ENCODE measurements at places on chromosomes 12 and 14.

- no peak for DNase-seq
Measured at GRCh38 chr14:105148604-105149145, 19.9 kb downstream of the JAG2 start.

GRCh38 chr14:35556548-35556947 lies 22.6 kb downstream of the INSM2 start:
- DNase-seq: no peak

- no peak for DNase-seq
Measured at GRCh38 chr12:62372134-62372533, 94.5 kb upstream of the MON2 start.

GRCh38 chr14:95466506-95466905 lies 49.9 kb downstream of the SYNE3 start:
- DNase-seq: no peak

DNA sequence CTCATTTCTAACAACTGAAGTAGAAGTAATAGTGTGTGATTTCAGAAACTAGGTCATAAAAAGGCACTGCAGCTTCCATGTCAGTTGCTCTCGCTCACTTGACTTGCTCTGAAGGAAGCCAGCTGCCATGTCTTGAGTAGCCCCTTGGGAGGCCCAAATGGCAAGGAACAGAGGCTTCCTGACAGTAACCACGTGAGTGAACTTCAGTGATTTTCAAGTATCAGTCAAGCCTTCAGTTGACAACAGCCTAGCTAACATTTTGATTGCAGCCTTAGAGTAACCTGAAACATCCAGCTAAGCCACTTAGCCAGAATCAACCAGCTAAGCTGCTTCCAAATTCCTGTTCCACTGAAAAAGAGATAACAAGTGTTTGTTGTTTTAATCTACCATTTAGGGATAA lies 26.7 kb downstream of the TOGARAM1 start:
- DNase-seq: no peak

DNA sequence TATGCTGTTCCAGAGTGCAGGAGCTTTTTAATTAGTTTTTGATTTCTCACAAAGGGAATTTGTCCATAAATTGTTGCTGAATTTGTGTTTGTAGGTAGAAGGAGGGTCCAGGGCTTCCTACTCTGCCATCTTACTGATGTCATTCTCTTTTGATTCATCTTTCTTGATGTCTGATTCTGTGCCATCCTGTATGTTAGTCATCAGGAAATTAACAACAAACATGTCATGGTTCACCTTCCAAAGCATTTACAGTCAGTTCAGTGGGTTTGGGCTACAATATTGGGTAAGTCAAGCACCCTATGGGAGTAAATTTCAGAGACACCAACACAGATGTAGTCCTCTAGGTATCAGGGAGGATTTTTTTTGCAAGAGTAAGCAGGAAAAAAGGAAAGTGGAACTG lies 135.2 kb upstream of the SLC38A2 start:
- no peak for DNase-seq

DNA sequence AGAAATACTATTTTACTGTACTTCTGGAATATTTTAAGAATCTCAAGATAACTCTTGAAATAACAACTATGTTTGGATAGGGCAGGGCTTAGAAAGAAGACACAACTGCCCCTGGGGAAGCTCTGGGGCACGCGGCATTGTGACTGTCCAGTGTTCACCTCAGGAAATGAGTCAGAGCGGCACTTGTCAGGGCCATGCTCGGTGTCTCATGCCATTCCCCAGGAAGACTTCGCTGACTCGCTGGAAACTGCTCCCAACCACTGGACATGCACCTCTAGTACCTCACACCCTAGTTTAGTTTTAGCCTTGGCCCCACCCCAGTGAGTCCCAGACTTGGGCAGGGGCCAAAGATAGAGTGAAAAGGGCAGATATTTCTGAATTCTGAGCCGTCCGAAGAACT lies 192.0 kb downstream of the TTC7B start:
- no peak for DNase-seq

GRCh38 chr12:30021051-30021833 lies 237.5 kb upstream of the TMTC1 start:
- no peak for DNase-seq

GRCh38 chr14:65574611-65575010 lies 162.1 kb downstream of the FUT8 start:
- DNase-seq: no peak

DNA sequence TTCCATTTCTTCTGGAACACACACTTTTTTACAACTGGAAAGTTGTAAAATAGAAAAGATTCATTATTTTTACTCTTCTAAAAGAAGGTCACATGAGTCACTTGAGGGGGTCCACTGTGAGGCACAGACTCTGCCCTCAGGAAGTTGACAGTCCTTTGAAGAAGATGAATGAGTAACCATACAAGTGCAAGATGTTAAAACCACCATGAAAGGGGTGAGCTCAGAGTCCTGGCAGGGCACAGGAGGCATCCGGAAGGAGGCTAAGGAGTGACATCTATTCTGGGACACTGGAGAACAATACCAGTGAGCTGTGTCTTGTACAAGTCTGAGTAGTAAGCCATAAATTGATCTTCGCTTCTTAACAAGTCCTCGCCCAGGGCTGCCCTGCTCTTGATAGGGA lies 126.0 kb upstream of the FRMD6 start:
- DNase-seq: no peak

DNA sequence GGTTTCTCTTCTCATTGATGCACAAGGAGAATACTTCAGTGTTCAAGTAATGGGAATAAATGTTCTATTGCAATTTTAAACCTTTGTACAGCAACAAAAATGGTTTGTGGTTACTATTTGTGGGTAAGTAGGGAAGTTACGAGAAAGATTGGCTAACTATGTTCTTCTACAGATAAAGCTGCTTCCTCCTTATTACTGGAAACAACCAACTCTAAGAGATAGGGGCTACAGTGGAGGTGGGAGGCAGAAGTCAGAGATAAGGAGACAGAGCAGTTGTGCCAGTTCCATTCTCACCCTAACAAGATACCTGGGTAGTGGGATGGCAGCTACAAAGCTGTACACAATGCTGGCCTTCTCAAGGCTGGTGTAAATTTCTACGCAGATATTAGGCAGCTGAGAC lies 16.2 kb downstream of the NOXRED1 start:
- no peak for DNase-seq

DNA sequence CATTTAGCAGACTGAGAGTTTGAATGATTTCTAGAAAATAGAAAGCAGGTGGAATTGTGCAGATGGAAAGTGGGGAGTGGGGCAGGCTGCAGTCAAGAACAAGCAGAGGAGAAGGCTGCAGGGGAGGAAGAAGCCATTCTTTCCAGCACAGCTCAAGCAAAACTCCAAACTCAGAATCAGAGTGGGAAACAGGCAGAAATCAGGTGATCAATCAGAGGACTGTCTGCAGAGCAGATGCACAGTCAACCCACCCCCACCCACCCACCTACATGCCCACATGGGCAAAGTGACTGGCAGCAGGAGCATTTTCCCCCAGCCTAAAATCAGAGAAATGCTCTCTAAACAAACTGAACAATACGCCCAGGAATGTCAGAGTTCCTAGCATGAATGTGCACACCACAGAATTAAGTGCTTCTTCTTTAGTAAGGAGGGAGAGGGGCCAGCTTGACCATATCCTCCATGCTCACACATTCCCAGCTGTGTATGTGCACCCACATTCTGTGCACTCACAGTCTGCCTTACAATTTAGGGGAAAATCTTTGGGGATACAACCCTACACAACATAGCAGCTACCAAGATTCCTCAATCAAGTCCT lies 194.1 kb upstream of the PLEKHA5 start:
- DNase-seq: no peak

- no peak for DNase-seq
Measured at GRCh38 chr12:69660164-69660863, 38.8 kb downstream of the BEST3 start.

DNA sequence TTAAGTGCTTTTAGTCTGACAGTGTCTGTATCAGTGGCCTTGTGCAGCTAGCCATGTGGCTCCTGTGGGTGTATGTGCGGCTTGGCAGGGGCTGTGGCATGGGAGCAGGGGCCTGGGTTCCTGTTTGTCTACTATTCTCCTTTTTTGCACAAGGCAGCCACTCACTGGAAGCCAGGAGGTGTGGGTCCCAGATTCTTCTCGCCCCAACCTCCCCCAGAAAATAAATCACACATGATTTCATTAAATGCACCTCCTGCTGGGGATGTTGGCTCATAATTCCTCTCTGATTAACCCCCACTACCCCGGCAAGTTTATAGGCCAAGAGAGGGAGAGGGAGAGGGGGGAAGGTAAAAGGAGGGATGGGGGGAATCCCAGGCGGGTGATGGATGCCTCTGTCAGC lies 17.6 kb downstream of the CALCOCO1 start:
- DNase-seq: no peak

DNA sequence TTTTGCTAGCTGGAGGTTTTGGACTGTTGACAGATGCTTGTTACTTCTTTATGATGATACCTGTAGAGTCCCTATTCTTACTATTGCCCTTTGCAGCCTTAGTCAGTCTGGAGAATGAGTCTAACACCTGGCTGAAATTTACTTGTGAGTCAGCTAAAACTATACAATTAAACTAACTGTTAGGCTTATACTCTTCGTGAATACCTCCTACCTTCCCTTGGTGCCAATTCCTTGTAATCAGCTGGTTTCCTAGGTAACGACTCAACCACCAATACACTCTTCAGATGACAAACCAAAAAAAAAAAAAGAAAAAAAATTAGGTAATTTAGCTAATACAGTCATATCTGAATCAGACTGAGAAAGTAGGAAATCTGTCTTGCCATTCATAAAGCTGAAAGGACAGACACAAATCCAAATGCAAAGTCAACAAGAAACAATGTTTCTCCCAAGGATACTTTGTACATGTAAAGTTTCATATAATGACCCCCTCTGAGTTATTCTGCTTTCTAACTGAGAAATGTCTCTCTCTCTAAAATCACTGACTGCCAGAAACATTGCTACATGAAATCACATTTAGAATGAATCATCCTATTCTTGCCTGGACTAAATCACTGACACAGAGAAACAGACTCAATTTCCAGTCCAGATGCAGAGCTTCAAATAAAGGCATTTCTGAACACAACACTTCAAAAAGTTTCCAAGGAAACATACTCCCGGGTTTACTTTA lies 56.5 kb upstream of the CDKL1 start:
- no peak for DNase-seq

DNA sequence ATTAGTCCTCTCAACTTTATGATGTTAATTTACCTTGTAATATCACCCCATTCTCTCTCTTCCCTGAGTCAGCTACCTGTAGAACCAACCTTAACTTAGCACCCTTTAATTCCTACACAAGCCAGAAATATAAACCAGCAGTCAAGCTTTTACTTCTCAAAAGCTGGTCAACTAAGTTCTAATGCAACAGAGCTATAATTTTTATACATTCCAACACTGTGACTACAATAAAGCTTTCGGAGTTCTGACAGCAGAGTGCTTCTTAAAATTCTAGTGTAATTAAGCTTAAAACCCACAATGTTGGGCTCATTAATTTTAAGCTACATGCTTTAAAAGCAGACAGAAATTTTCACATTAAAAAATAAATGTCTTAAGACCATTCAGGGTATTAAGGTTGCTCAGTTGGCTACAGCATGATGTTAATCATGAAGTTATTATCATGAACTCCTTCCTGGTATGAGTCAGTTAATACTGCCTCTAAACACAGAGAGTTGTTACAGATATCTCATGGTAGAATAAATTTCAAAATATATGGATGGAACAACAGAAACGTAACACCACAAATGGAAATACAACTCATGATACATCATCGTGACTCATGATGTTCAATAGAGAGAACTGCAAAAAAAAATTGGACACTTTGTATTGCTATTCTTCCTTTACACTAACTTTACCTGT lies 126.7 kb downstream of the EPS8 start:
- DNase-seq: no peak

DNA sequence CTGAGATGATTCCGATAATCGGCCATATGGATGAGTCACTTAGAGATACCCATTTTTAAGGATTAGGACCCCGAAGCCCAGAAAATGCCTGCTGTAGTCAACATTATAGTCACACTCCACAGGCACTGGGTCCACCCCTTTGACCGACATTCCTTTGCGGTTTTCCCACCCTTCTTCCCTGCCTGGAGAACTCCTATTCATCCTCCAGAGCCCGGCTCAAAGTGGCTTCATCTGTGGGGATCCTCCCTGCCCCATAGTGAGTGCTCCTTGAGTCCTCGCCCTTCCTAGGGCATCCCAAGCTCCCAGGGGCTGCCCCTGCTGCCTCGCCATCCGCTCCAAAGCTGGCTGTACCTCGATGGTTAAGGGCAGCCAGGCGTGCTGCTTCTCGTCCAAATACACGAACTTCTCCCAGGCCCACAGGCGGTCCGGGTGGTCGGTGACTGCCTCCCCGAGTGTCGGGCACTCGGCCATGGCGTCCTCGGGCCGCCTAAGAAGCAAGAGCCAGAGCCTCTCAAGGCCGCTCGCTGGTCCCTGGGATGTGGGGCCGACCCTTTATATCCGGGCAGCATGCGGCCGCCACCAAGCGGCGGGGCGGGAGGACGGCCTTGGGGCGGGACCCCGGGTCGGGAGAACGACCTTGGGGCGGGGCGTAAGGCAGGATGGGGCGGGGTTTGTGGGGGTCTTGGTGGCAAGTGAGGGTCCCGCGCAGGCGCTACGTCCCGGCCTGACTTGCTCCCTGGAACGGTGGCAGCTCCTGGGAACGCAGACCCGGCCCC lies at the start of gene TCL1A:
TSS of gene TCL1A (minus strand) at position 530 of the 776 bp plus-strand sequence. CDS start at position 471, 59 bp downstream.
- no peak for DNase-seq

- DNase-seq: peak; percentile 85
Measured at GRCh38 chr12:12903642-12904609, 12.6 kb downstream of the GPRC5A start.

- DNase-seq: no peak
Measured at GRCh38 chr14:66403183-66403582, 83.0 kb upstream of the CCDC196 start.

- no peak for DNase-seq
Measured at GRCh38 chr12:2693980-2694610, 100.7 kb upstream of the FKBP4 start.

DNA sequence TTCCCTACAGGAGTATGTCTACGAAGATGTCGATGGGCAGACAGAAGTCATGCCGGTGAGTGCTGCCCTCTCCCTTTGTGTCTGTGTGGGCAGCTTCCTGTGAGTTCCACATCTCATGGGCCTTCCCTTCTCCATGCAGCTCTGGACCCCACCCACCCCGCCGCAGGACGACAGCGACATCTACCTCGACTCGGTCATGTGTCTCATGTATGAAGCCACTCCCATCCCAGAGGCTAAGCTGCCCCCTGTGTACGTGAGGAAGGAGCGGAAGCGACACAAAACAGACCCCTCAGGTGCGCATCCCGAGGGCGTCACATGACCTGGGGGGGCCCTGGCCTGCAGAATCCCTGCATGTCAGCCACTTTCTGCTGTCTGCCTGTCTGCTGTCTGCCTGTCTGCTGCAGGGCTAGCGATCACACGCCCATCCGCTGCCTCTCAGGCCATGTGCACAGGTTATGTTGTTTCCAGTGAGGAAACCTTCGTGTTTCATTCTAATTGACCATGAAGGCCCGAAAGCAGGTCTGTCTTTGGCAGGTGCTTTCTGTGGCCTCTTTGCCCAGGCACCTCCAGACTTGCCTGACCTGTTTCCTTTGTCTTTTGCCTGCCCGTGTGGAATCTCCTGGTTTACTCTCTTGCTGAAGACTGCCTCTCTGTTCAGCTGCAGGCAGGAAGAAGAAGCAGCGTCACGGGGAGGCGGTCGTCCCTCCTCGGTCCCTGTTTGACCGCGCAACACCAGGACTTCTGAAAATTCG lies 95.1 kb downstream of the EP400 start:
- DNase-seq: no peak

- no peak for DNase-seq
Measured at GRCh38 chr12:113482334-113482733, 10.7 kb upstream of the LHX5 start.

GRCh38 chr12:107449891-107450290 lies 235.7 kb upstream of the PWP1 start:
- DNase-seq: no peak

- DNase-seq: no peak
Measured at GRCh38 chr14:39739796-39740195, 307.6 kb upstream of the FBXO33 start.

- DNase-seq: no peak
Measured at GRCh38 chr14:72929316-72930080, 3.2 kb downstream of the DCAF4 start.
